ENCODE measurements at places on chromosomes 1 and 21. TPM values are rescaled to one million over a fixed set of nuclear protein-coding genes. Genes with fewer than 3 reads are reported as not detected.

DNA sequence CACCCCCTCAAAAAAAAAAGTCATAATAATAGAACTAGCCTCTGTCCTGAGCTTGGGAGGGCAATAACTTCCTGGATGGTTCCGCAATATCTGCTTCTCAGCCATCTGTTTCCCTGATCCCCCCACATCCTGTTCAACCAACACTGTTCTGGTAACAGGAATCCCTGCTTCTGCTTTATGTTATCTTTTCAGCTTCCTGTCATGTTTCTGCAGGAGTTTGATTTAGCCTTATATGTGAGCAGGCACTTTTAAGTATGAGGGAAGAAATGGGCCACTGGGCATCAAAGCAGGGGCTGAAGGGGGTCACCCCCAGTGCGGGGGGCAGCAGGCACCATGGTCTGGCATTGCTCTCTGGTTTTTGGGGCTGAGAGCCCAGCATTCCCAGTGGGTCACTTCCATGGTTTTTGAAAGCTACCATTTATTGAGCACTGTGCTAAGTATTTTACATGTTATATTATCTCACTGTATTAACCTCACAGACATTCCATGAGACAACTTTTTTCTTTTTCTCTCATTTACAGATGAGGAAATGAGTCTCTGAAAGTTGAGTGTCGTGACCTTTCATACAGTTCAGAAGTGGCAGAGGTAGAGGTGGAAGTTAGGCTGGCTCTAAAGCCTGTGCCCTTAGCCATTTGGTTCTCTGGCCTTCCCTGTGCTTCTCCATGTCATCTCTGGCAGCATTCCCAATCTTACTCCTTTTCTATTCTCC, 61.9 kb downstream of the DNTTIP2 start:
- DNase-seq, result no peak

The RGS16 gene
- total RNA-seq, result 20.9 TPM

GRCh38 chr1:109661391-109661790, 5.5 kb downstream of the GSTM4 start:
- DNase-seq, result no peak

DNA sequence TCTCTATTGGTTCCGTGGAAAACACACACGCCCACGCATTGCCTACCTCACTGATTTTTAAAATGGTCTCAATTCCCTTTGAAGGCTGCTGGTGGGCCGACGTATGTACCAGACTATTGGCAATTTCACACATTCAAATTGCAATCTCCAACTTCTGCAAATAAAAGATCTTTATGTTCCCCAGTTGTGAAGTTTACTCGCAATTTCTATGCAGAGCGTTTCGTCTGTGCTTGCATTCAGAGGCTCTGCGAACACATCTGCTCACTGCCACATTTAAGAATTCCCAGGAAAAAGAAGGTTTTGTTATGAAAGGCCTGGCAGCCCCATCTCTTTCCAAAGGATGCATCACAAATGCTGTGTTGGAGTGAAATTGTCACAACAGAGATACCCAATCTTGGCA, 288.0 kb upstream of the KAZN start:
- DNase-seq, result no peak

- DNase-seq, result peak; percentile 88
These were observed 4.0 kb upstream of the GPR3 start for GRCh38 chr1:27388337-27389005.

DNA sequence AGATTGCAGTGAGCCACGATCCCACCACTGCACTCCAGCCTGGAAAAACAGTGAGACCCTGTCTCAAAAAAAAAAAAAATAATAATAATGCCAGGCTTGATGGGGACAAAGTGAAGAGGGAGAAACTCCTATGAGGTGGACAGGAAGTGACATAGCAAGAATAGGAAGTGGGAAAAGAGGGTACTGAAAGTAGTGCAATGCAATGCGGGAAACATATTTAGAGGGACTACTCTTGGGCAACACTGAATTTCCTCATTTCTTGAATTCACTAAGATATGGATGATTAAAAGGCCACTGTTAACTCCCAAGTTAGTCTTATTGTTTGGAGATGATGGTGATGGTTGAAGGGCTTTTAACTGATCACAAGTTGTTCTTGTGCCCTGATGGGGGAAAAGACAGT, 21.6 kb upstream of the KCNA2 start:
- no peak for DNase-seq

GRCh38 chr1:44031252-44032169, at the start of gene SLC6A9:
SLC6A9 (minus strand) TSS chr1:44031462; CDS start chr1:44024277, 7,185 bp downstream.
- peak; percentile 83 for DNase-seq

GRCh38 chr1:243503155-243503554, 247.3 kb downstream of the SDCCAG8 start:
- DNase-seq, result no peak

The HAO2 gene
- not detected for total RNA-seq

GRCh38 chr1:15731735-15732685, 4.0 kb upstream of the SLC25A34 start:
- DNase-seq, result no peak

GRCh38 chr1:115761601-115762302, 6.8 kb downstream of the CASQ2 start:
- no peak for DNase-seq

All from aorta (tissue), 5 donors.